Lung microvascular endothelial cell (primary cell): ENCODE measurements at places on chromosomes 2 and 18. TPM values are rescaled to one million over a fixed set of nuclear protein-coding genes. Genes with fewer than 3 reads are reported as not detected.

GRCh38 chr18:47168913-47169312, 7.3 kb downstream of the IER3IP1 start:
- no peak for DNase-seq

DNA sequence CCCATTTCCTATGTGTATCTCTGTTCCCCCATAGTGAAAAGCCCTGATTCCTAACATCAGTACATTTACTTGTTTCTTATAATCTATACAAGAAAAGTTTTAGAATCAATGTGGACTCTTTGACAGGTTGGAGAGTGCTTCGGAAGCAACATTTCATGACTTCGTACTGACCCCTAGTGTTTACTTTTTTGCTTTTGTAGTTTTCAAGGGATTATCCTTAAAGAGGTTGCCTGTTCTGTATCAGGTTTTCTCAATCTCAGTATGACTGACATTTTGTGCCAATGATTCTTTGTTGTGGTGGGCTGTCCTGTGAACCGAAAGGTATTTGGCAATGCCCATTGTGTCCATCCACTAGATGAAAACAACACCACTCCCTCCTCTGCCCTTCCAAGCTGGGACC, 43.3 kb upstream of the SERPINB2 start:
- peak; percentile 12 for DNase-seq

- no peak for DNase-seq
These were observed 215.7 kb upstream of the SIX2 start for GRCh38 chr2:45224993-45225380.

CHRND gene
- total RNA-seq = not detected in 2 replicates

FARP2 gene
- 22.7 and 35.7 TPM in 2 replicates for total RNA-seq

GRCh38 chr18:27763341-27763740, 413.6 kb downstream of the CDH2 start:
- no peak for DNase-seq
